ENCODE measurements at places on chromosomes 11 and 22.

GRCh38 chr22:19974268-19974861 is 32.7 kb upstream of the TXNRD2 start:
- DNase-seq, result no peak

DNA sequence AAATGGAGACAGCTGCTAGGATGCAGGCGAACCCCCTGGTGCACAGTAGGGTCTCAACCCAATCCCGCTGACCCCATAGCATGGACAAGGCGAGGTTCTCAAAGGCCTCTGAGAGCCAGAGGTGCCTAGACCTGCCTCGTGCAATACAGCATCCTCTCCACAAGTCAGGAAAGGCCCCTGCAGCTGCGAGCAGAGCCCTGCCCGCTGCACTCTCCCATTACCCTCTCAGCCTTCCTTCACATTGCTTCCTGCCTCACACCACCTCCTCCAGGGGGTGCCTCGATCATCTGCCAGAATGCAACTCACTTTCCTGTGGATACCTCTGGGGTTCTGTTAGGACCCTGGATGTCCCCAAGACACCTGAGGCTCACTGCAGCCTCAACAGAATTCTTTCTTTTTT is 42.8 kb upstream of the TCF20 start:
- no peak for DNase-seq

DNA sequence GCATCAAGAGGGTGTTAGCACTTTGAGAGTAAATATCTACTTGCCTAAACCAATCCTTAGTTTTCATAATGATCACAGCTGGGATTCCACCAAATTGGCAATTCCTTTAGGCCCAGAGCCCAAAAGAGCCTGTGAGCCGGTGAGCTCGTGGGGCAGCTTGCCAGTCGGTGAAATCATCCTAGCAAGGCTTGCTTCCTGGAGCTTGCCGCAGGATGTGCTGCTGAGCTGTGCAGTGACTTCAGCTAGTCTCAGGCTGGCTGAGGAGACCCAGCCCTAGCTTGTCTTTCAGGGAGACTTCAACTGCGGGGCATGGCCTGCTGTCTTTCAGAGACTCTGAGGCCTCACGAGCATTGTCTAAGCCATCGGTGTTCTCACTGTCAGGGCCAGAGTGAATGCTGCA is 73.6 kb upstream of the SUSD2 start:
- peak; percentile 80 for DNase-seq

- DNase-seq, result no peak
These were observed 105.0 kb downstream of the TRPC6 start for GRCh38 chr11:101478587-101479369.

DNA sequence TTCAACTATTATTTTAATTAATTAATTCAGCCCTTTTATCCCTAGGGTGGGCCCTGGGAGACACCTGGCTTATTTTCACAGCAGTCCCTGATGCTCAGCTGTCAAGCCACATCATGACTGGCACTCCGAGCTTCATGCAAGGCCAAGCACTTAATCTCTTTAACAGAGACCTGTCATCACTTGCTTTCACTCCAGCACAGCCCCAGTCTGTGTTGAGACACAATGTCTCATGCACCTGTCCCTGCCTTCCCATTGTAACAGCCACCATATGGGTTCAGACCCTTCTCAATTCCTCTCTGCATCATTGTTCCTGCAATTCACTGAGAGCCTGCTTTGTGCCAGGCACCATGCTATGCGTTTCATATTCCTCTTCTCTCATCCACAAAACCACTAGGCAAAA is 222.2 kb upstream of the TENM4 start:
- DNase-seq, result no peak

DNA sequence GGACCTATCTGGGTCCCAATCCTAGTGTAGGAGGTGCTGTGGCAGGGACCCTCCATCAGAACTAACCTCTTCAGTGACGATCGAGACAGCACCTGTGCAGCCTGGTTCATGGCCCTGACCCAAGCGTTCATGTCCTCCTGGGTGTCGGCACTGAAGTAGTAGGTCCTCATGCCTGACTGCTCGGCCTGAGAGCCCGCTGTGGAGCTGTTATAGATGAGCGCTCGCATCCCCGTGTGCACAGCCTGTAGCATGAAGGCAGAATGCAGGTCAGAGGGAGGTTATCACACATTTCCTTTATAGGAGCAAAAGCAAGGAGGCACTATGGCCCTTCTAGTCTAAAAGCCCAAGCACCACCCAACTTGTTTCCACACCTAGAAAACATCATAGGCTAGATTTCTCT is 103.0 kb downstream of the C11orf58 start:
- no peak for DNase-seq

DNA sequence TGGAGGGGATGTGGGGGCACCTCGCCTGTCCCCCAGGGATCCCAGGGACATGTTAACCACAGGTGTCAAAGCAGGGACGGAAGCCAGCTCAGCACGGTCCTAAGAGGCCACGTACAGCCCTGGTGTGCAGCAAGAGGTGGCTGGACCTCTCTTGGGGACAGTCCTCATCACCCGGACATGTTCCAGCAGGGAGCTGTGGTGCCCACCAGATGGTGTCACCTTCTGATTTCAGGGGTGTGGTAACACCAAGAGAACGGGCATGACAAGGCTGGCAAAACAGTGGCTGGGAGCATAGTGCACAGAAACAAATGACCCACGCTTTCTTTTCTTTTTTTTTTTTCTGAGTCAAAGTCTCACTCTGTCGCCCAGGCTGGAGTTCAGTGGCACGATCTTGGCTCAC is 25.6 kb upstream of the COMT start:
- DNase-seq, result no peak

- no peak for DNase-seq
These were observed 12.4 kb downstream of the ANO9 start for GRCh38 chr11:429391-429790.

- DNase-seq, result no peak
These were observed 367.6 kb downstream of the SOX6 start for GRCh38 chr11:15988693-15989231.

DNA sequence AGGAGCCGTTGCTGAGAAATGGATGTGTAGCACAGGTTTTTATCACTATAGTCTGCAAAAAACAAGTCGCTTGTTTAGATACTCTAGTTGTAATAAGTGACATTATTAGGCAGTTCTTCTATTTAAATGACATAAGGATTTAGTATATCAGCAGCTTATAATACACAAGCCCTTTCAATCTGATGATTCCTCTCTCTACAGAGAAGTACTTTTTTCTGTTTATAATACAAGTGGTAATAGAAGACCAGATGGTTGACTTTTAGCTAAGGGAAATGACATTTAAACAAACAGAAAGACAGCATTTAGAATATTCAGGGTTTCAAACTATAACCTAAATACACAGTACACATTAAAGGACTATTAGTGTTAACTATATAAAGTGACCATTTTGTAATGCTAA is 60.4 kb downstream of the IMMP1L start:
- no peak for DNase-seq

GRCh38 chr11:57181678-57182305 is at the start of gene LRRC55:
Gene LRRC55, plus strand, starts transcription at chr11:57181953. Its CDS starts 70 bp downstream, at chr11:57182023.
- no peak for DNase-seq

DNA sequence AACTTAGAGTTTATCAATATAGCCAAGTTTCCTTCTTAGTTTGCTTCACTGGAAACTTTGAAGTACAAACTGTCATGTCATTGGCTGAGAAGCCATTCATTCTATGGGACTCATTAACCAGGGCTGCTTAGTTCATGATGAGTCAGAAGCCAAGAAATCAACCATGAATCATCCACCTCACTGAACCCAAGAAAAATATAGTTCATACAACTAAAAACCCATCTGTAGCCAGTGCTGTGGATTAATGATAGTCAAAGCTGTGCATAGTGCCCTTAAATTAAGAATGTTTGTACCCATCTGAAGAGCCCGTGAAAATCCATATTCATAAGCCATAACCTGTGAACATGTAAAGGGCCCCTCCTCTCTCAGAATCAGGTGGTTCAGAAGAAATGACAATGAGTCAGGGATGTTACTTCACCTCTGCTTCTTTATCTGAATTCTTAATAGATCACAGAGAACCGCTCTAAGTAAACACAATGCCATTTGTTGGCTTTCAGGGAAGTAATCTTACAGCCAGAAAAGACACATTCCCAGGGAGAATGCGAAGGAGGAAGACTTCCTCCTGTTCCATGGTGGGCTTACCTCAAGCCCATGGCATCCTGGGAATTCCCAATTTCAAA is 25.4 kb downstream of the MMP20 start:
- peak; percentile 37 for DNase-seq

DNA sequence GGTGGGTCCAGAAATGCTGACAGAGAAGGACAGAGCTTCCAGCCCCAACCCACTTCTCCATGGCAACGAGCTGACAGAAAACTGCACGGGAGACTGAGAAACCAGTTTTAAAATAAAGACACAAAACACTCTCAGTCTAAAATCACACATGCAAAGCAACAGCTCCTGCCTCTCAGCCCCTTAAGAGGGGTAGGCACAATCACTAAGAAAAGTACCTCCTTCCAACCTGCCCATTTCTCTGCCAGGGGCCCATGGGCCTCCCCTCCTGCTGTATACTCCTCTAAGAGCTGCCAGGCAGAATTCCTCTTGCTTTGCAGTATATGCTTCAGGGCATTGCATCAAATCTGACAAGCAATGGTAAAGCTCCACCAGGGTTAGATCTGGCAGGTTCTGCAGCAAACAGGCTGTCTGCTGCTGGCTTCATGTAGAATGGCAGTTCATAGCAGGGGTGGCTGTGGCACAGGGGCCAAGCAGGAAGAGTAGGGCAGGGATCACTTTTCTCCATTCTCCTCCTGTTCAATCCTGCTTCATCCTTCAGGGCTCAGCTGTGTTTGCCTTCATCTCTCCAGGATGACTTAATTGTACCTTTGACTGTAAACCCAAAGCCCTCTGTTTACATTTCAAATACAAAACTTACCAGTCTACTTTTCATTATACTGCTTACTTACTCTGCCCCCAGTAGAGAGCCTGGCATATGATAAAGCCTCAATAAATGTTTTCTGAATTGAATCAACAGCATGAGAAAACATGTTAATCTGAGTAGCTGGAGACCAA is 77.7 kb downstream of the KCNC1 start:
- no peak for DNase-seq

DNA sequence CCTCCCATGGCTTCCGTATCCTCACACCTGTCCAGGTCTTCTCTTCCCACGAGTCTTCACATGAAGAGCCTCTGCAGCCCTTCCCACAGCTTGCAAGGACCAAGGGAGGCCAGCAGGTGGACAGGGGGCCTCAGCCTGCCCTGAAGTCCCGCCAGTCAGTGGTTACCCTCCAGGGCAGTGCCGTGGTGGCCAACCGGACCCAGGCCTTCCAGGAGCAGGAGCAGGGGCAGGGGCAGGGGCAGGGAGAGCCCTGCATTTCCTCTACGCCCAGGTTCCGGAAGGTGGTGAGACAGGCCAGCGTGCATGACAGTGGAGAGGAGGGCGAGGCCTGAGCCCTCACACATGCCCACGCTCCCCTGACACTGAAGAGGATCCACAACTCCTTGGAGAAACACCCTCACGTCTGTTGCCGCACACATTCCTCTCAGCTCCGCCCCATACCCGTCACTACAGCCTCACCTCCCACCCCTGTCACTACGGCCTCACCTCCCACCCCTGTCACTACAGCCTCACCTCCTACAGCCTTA is 8.3 kb downstream of the SSH3 start:
- DNase-seq, result no peak

- DNase-seq, result no peak
These were observed 42.1 kb downstream of the CADM1 start for GRCh38 chr11:115462004-115462541.

- DNase-seq, result no peak
These were observed 47.7 kb upstream of the NFRKB start for GRCh38 chr11:129943036-129943435.

- no peak for DNase-seq
These were observed 3.7 kb downstream of the PDGFB start for GRCh38 chr22:39240831-39241793.

GRCh38 chr22:37178350-37179125 is 9.5 kb downstream of the C1QTNF6 start:
- no peak for DNase-seq

GRCh38 chr11:130544266-130544665 is 95.8 kb downstream of the ADAMTS15 start:
- no peak for DNase-seq

All from AG09319 (cell line).